ENCODE measurements at places on chromosomes 3 and 15.

GRCh38 chr3:4643904-4644547 is 150.9 kb downstream of the ITPR1 start:
- DNase-seq: no peak

DNA sequence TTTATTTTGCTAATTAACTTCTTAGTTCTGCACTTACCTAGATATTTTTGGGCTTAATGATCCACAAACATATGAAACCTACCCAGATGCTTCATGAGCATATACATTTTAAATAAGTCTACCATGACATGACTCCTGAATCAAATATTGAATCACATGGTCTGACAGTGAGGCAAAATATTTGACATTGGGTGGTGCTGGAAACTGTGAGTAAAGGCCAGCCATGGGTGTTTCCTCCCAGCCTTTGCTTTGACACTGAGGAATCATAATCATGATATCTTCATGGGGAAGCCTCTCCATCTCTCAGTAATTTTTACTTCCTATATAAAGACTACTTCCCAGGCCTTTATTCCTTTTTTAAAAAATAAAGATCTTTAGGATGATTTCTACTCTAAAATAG is 22.8 kb upstream of the SSR3 start:
- no peak for DNase-seq

GRCh38 chr3:36075491-36075890 is 304.8 kb upstream of the STAC start:
- no peak for DNase-seq

- no peak for DNase-seq
These were observed 214.5 kb downstream of the ZIC4 start for GRCh38 chr3:147191795-147192385.

DNA sequence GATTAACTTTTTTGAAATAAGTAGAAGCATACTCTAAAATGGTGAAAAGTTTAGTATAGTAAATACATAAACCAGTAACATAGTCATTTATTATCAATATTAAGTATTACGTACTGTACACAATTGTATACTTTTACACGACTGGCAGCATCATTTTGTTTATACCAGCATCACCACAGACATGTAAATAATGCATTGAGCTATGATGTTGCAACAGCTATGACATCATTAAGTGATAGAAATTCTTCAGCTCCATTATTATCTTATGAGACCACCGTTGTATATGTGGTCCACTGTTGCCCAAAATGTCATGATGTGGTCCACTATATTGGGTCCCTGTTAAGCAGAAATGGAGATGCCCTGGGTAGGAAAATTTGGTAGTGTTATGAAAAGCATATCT is 51.3 kb downstream of the DRD3 start:
- DNase-seq: no peak

DNA sequence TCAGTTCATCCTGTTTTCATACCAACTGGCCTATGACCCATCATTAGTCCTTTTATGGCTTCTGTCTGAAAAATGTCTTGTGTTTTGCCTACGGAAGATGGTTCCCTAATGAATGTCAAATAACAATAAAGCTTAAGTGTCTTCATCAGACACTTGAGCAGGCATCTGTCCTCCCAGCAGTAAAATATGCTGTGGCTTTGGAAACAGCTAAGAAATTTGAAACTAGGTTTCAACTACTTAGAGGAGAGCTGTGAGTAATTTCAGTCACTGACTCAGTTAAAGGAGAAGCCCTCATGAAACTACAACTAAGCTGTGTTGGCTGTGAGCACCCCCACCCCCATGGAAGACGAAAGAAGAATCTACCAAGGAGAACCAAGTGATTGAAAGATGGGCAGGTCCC is 409.4 kb upstream of the PPP2R3A start:
- no peak for DNase-seq

DNA sequence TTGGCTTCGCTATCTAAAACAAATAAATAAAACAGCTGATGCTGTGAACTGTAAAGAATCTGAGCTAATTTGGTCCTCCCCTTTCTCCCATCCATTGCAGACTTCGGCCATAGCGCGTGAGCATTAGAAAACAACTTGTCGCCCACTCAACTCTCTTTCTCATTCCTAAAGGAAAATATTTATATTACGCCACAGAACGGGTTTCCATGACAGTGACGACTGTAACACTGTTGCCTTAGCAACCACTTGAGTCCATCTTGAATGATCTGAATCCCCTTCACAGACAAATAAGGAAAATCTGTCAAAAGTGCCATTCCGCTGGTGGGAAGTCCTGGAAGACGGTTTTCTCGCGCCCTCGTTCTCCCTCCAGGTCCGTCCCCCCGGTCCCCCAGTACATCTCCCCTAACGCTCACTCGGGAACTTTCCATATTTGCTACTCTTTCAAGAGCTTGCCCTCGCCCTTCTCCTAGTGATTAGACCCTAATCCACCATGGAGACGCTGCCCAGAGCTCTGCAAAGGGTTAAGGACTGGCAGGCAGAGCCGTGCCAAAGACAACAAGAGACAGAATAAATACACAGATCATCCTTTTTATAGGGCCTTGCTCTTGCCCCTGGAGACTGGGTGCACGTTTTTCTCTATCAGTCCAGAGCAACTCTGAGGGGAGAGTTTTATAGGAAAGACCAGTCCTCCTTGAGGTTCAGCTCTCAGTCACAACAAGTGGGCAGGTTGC is 50.5 kb downstream of the CRYGS start:
- no peak for DNase-seq

DNA sequence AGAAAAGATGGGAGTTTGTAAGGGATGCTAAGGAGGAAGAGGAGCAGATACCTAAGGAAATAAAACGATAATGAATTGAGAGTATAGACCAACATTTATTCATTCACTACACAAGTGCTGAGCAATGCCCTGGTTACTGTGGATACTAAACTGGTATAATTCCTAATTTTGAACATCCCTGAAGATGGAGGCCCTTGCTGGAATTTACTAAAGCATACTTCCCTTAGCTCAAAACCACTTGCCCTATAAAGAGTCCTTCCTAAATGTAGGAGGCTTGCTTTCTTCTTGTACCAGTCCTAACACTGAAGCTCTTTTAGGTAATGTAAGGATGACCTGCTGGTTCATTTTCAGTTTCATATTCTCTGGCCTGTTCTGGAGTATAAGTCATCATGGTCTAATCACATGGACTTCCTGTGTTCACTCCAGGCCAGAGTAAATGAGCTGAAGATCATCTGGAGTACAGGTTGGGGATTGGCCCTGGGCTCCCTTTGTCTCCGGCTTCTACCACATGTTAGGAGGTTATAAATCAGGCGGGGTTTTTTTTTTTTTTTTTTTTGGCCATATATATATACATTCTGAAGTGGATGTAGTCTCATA is 40.1 kb upstream of the MTMR10 start:
- no peak for DNase-seq

DNA sequence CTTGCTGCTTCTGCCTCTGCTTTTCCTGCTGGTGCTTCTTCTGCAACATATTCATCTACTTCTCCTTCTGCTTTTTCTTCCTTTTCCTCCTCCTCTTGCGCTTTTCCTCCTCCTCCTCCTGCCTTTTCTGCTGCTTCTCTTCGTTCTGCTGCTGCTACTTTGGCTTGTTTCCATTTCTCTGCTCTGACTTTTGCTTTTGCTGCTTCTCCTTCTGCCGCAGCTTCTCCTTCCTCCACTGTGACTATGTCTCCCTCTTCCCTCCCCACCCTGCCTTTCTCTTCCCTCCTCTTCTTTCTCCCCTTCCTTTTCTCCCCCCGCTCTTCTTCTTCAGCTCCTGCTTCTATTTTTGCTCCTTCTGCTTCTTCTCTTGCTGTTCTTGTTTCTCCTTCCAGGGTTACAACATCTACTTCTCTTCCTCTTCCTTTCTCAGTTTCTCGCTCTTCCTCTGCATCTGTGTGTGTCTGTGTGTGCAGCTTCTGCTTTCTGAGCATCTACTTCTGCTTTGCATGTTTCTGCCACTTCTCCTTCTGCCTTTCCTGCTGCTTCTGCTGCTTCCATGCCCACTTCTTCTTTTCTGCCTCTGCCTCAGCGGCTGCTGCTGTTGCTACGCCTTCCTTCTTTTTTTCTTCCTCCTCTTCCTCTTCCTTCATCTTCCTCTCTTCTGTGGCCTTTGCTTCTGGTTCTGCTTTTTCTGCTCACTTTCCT is 51.4 kb downstream of the FAM43A start:
- no peak for DNase-seq

DNA sequence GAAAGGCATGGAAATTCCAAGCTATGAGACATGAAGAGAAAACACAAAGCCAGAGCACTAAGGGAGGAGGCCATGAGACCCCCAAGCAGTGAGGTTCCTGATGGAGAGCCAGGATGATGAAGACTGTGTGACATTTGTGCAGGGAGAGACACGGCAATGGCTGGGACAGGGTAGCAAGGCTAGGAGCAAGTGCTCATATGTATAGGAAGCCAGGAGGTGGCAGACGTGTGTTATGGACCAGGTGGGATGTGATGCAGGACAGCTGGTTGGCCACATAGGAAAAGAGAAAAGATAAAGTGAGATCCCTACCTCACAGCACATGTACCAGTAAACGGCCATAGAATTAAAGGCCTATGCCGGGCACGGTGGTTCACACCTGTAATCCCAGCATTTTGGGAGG is 112.7 kb downstream of the APBA2 start:
- no peak for DNase-seq

GRCh38 chr3:68919000-68919399 is 13.3 kb downstream of the TAFA4 start:
- DNase-seq: no peak

DNA sequence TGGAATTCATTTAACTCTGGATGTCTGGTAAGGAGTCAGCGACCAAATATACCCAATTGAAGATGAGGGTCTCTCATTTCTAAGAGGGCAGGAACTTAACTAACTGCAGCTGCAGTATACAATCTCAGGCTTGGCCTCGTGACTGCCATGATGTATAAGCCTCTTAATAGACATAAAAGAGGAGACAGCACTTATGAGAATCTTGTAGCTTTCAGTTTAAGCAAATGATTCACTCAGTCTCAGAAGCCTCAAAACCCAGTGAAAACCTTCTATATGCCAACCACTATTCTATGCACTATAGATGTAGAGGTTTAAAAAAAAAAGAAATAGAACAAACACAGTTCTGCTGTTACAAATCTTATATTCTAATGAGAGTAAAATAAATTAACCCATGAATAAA is 513.9 kb downstream of the TBL1XR1 start:
- no peak for DNase-seq

DNA sequence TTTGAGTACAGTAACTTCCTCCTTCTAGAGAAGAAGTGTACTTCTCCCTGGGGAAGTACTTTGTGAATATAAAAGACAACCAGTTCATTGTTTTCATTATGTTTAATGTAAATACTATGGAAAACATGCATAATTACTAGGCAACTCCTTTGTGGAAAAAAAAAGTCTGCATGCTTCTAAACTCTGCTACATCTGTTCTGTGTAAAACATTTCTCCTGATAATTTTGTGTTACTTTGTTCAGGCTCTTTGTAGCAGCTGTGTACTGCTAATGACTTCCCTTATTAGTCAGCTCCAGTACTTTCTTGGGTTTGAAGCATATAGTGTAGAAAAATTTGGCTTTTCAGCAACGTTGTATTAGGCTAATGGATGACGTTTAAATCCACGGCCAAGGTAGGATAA is 111.6 kb downstream of the FEZF2 start:
- DNase-seq: no peak

DNA sequence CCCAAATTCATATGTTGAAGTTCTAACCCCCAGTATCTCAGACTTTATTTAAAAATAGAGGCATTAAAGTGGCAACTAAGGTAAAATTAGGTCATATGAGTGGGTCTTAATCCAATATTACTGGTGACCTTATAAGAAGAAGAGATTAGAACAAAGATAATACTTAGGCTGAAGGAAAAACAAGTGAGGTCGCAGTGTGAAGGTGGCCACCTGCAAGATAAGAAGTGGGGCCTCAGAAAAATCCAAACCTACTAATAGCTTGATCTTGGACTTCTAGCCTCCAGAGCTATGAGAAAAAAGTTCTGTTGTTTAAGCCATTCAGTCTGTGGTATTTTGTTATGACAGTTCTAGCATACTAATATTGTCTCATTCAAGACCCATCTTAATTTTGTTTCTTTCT is 159.9 kb upstream of the PEX5L start:
- DNase-seq: no peak

- DNase-seq: no peak
These were observed 30.6 kb downstream of the CRTC3 start for GRCh38 chr15:90560229-90560776.

DNA sequence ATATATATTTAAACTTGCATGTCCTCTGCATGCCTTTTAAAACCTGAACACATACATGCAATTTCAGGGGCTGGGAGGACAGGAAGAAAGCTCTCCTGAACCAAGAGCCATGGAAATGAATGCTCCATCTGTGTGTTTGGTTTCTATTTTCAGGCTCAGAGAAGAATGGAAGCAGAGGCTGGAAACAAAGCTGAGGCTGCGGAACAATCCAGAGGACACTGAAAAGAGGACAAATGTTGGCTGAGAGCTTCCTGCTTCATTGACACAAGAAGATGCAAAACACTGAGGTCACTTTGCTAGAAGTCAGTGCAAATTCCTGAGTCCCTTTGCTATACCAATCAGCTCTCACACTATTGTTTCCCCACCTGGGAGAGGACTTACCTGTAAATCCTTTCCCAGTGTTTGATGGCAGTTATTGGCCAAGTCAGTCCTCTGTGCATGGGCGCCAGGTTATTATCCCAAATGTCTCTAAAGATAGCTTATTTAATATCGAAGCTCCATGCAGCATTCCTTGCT is 12.7 kb downstream of the FAM240A start:
- no peak for DNase-seq

GRCh38 chr3:171688002-171688401 is 122.3 kb downstream of the PLD1 start:
- DNase-seq: no peak

DNA sequence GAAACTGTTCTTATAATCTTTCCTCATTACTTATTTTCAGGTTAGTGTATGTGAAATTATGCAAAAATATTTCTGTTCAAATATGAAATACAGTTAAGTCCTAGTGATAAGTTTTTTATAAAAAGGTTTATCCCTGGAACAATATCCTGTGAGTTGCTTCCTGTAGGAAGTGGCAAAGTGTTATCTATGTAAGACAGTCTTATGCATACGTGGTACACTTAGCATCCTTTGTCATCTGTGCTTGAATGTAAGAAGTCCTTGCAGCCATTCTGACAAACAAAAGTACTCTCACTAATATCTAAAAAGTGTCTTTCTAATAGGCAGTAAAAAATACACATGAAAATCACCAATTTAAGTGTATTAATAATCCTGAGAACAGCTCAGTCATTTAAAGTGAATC is 372.5 kb upstream of the BCHE start:
- DNase-seq: no peak

GRCh38 chr3:9915254-9916141 is 1.4 kb upstream of the IL17RC start:
- DNase-seq: peak; percentile 55

DNA sequence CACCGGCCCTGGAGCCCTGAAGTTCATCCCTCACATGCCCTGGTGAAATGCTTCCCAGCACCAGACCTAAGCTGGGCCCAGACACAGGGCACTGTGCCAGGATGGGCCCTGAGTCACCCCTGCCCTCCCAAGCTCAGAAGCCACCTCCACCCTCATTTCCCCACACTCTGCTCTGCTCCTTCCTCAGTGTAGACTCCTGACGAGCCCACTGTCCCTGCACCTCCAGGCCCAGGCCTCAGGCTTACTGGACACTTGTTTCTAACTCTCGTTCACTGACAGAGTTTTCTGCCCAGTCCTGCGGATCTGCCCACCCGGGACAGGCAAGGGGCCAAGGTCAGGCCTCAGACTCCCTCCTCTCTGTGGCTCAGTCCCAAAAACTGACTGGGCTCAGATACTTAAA is 112.6 kb upstream of the RNF7 start:
- no peak for DNase-seq

- DNase-seq: no peak
These were observed 14.9 kb downstream of the TRH start for GRCh38 chr3:129989414-129989813.

GRCh38 chr3:185558395-185558794 is 6.0 kb upstream of the LIPH start:
- DNase-seq: no peak
